ENCODE measurements at places on chromosomes 7 and 10.

DNA sequence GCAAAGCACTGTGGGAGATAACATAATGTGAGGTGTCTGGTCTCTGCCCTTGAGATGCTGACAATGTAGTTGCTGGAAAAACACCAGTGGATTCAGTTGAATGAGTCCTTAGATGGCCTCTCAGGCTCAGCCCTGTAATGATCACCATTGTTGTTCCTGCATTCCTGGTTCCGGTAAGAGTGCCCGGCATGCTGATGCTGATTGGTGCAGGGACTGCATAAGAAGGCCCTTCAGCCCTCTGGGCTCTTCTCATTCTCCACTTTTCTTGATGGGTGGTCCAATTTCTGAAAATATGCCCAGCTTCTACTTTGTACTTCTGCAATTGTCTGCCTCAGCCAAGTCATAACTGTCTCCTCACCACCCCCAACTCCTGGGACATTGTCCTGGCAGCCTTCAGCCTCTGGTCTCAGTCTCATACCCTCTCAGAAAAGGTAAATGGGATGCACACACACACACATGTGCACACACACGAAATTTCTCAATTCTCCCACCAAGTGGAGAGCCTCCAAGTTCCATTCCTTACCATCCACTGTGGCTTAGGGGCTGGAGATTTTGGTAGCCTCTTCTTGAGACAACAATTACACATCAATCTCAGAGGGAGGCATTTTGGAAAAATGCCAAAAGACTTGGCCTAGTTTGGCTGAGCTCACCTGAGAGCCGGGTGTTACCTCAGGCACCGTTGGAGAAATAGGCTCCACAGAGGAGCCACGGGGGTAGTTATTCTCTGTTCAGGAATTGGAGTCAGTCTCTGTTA is 314.9 kb downstream of the RPS24 start:
- no peak for DNase-seq

DNA sequence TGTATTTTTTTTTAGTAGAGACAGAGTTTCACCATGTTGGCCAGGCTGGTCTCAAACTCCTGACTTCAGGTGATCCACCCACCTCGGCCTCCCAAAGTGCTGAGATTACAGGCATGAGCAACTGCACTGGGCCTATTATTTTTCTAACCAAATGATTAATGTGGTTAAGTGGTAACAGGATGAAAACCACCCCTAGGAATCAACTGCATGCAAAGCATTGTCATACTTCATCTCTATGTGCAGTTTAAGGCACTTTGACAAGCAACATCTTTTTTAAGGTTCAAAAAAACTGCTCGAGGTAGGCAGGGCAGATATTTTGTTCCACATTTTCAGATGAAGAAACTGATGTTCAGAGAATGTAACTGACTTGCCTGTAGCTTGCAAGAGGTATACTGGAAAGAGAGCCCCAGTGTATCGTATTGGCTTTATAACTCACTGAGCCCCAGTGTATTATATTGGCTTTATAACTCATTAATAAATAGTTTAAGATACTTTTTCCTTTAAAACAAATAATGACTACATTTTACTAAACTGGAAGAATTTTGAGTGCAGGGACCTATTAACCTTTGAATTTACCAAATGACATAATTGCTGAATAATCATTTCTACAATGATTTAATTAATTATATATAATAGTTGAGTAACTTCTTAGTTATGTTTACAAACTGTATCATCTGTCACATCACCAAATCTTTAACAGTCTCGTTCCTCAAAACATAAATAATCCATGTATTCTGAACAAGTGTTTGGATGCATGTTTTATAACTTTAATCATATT is 38.1 kb downstream of the RTKN2 start:
- peak; percentile 57 for DNase-seq

DNA sequence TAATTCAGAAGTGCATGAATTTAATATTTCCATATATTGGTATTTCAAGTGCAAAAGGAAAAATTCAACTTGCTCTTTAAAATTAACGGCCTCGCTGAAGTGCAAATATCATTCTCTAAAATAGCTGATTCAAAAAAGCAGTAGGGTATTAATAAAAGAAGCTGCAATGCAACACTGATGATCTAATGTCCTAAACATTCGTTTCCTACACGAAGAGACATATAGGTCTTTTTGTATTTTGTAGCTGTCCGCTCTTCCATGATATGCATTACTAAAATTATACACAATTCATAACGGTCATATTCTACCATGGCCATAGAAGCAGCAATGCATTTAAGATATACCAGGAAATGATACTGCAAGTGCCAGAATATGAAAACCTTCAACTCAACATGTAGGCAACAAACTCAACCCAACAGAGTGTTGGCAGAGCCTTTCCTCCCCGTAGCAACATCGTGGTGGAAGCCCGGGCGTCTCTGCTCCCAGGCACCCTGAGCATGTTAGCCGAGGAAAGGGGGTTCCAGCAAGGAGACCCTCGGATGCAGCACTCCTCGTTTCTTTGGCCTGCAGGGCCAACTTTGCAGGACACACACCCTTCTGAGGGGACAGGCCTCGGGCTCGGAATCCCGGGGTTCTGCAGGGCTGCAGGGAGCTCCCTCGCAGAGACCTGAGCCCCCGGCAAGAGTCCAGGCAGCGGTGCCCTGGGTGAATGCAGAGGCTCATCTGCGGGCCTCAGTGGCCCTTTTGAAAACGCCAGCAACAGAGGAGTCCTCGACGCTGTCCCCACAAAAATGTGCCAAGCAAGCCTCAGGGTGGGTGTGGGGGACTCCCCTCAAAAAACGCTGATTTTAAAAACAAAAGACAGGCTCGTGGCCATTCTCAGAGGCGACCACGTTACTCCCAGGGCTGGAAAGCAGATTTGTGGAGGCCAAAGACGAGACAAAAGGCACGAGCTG is 1.6 kb downstream of the FAM171A1 start:
- no peak for DNase-seq

- DNase-seq, result no peak
These were observed 5.8 kb downstream of the CTBP2 start for GRCh38 chr10:125154529-125154928.

- DNase-seq, result no peak
These were observed 422.1 kb downstream of the RPS24 start for GRCh38 chr10:78455811-78456210.

GRCh38 chr7:132609906-132610520 is 33.7 kb upstream of the PLXNA4 start:
- no peak for DNase-seq

DNA sequence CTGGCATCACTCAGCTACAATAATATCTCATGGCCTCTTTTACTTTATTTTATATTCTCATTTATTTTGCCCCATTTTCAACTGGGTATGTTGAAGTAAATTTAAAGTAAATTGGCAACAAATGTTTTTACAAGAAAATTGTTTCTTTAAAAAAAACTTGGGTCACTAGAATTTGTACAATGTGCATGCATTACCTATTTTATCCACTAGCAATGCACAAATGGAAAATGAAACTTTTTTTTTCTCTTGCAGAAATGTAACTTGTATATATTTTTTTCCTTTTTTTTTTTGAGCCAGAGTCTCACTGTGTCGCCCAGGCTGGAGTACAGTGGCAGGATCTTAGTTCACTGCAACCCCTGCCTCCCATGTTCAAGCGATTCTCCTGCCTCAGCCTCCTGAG is 10.3 kb upstream of the H2AZ2 start:
- DNase-seq, result no peak

DNA sequence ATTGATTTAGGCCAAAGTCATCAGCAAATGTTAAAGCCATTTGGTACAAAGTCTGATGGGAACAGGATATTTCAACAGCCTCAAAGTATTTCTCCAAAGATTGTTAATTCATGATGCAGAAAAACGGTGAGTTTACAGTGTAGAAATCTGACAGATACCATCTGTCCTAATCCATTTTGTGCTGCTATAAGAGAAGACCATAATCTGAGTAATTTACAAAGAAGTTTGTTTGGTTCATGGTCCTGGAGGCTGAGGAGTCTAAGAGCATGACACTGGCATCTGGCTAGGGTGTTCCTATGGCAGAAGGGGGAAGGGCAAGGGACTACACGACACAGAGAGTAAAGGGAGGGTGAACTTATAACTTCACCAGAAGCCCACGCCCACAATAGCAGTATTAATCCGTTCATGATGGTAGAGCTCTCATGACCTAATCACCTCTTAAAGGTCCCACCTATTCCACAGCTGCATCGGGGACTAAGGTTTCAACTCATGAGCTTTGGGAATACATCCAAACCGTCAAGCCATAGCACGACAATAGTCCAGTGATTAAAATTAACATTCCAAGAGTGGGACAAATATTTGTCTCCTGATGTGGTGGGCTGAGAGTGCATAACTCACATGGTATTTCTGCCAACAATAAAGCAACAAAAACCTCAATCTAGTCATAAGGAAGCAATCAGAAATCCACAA is 298.6 kb upstream of the AKR1E2 start:
- peak; percentile 16 for DNase-seq

- DNase-seq, result no peak
These were observed 242.1 kb upstream of the PPP1R3A start for GRCh38 chr7:114160925-114161324.

- DNase-seq, result peak; percentile 46
These were observed 30.8 kb upstream of the ZNF32 start for GRCh38 chr10:43679509-43679908.

GRCh38 chr10:51073453-51074237 is 642 bp upstream of the PRKG1 start:
- DNase-seq, result no peak

- peak; percentile 44 for DNase-seq
These were observed 26.6 kb downstream of the SEMA3D start for GRCh38 chr7:85160223-85160622.

DNA sequence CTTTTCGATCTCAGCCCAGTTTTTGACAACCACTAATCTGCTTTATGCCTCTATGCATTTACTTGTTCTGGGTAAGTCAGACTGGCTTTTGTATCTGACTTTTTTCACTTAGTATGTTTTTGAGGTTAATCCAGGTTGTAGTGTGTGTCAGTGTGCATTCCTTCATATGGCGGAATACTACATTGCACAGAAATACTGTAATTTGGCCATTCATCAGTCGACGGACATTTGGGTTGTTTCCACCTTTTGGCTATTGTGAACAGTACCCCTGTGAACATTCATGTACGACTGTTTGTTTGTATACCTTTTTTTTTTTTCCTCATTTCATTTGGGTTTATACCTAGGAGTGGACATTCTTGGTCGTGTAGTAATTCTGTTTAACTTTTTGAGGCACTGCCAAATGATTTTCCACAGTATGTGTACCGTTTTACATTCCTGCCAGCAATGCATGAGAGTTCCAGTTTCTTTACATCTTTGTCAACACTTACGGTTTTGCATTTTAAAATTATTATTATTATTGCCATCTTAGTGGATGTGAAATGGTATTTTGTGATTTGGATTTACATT is 57.4 kb downstream of the MKLN1 start:
- DNase-seq, result no peak

DNA sequence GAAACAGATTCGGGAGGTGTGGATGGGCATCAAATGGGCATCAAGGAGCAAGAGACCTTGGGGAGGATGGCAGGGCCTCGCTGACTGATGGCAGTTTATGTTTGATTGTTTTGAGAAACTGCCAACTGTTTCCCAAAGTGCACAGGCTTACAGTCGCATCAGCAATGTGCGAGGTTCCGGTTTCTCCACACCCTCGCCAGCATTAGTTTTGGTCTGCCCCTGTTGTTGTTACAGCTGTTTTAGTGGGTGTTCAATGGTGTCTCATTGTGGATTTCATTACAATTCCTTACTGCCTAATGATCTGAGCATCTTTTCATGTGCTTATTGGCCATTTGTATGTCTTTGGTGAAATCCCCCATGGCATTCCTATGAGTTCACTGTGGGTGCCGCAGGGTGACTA is 24.4 kb downstream of the AKR1E2 start:
- DNase-seq, result no peak

DNA sequence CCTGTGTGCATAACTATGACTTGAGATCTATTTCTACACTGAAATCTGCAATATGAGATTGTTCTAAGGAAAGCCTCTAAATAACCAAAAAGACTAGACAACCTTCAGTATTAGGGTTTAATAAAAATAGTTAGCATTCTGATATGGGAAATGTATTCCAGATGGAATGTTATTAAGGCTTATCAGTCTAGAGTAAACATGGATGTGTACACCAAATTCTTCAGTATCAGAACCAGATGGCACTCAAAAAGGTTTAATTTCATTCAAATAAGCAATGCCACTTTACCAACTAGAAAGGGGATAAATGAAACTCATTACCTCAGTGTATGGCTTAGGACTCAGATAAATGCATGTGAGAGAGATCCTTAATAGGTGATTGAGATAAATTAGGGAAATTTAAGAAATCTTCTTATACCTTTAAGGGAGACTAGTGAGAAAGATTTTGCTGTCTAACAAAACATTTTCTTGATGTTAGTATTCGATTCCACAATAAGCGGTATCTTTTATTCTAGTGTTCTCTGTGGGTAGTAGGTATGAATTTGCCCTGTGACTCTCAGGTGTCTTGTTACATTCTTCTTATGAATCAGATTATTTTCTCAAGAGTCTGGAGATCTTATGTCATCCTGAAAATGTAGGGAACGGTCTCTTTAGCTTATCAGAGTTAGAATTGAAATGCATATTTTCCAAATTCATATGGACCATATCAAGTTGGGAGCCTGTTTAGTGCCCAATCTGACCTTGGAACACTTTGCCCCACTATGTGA is 159.2 kb downstream of the PRKG1 start:
- DNase-seq, result no peak

- no peak for DNase-seq
These were observed 485.4 kb downstream of the HTR7 start for GRCh38 chr10:90372451-90372850.

DNA sequence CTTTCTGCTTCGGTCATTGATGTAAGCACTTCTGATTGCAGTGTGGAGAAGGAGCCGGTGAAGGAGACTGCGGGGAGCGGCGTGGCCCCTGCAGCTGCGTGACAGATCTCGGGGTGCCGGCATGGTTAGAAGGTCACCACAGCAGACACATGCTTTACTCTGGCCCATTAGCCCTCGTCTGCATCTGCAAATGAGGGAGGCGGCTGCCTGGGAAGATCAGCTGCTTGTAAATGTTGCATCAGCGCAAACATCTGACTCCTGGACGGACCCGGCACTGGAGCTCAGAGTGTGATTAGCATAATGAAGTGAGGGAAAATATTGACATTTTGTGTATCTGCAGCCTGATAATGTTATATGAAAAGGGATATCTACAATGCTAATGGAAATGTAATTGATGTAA is 30.5 kb upstream of the MNX1 start:
- DNase-seq, result no peak

GRCh38 chr10:60376221-60377041 is 13.2 kb downstream of the ANK3 start:
- no peak for DNase-seq

DNA sequence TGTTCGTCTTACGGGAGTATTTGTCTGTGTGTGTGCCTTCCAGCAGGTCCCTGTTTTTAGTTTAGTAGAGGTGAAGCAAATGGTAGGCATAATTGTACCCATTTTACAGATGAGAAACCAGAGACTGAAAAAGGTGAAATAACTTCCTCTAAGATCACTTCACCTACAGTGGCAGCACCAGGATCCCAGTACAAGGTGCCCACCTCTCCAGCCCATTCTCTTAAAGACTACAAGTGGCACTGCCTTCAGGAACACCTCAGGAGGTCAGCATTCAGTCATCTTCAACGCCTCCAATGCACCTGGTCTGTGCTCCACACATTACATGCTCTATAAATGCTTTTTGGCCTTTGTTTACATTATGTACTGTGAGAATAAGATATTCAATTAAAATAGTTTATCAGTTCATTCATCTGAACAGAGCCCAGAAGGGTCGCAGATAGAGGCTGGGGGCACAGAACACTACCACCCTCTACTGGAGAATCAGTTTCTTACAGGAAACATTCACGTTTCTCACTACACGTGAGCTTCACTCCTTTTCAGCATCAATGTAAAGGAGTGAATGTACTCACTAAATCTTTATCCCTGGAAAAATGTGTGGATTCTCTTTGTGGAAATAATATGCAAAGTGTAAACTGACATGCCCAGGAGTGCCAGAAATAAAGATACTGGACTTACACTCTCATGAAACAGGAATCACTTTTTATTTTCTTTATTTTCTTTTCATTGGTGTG is 45.5 kb upstream of the ABLIM1 start:
- peak; percentile 42 for DNase-seq
